ENCODE measurements at places on chromosomes 3 and 15.

DNA sequence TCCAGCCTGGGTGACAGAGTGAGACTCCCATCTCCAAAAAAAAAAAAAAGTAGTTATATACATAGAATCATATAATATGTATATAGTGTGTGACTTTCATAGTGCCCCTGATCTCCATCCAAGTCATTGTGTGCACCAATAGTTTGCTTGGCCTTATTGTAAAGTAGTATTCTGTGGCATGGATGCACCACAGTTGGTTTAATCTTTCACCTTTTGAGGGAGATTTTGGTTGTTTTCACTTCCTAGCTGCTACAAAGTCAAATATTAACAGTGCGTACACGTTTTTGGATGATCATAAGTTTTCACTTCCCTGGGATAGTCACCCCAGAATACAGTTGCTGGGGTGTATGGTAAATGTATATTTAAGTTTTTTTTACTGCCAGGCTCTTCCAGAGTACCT lies 162.8 kb downstream of the PTPRG start:
- DNase-seq: no peak

- DNase-seq: no peak
Observed at GRCh38 chr15:100949691-100950090, 30.5 kb downstream of the LRRK1 start.

DNA sequence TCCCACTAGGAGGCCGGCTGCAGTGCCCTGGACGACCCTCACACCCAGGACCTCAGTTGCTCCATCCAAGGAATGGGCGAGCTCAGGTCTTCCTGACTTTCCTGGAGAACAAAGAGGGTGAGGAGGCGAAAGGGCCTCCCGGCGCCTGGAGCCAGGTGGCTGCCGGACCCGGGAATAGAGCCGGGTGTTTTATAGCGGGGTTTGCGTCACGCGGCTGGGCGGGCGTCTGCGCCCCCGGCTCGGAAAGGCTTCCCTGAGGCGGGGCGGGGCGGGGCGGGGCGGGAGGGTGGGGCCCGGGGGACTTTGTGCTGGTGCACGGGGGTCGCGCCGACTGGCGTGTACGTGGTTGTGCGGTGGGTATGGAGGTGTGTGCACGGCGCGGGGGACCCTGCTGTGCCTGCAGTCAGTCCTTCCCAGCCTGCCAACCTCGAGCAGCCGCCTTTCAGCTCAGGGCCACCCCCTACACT lies 4.6 kb upstream of the PRKCD start:
- no peak for DNase-seq

DNA sequence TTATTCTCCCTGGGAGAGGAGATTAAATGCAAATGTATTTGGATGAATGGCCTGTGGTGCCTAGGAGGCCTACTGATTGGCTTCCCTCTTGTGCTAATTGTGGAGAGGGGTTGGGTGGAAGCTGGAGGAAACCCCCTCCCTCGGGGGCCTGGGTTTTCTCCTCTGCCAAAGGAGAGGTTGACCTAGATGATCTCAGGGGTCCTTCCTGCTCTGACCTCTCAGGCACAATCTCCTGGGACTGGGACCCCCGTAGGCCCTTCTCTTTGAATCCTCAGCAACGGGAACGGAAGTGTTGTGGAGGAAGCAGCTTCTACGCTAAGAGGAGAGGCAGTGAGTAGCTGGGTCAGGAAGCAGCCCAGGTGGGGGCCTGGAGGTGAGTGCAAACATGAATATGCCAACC lies 40.5 kb upstream of the MAGEF1 start:
- DNase-seq: no peak

All from stimulated activated CD4-positive, alpha-beta T cell treated with anti-CD3 and anti-CD28 coated beads, Interleukin-12 subunit alpha, Interleukin-12 subunit beta, amount 100 ng/mL, for 48 hours (primary cell).